Activated effector memory CD4-positive, alpha-beta T cell treated with anti-CD3 and anti-CD28 coated beads, Interleukin-2, amount 50 U/mL, for 16 hours (primary cell): ENCODE measurements at places on chromosomes 11 and 22.

DNA sequence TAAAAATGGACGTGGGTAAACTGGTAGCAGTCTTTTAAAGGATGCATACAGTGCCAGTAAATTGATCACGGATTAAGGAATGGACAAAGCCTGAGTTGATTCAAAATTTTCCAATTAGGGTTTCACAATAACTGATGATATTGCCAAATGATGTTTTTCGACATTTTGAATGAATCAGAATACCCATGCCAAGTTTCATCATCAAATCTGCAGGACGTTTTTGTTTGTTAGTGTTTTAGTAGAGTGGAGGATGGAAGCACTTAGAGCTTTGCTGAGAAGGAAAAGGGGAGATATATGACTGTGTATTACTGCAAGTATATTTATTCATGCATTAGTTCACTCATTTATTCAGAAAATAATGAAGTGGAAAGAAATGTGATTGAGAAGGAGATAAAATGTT is 78.3 kb downstream of the SLC17A6 start:
- DNase-seq = no peak

DNA sequence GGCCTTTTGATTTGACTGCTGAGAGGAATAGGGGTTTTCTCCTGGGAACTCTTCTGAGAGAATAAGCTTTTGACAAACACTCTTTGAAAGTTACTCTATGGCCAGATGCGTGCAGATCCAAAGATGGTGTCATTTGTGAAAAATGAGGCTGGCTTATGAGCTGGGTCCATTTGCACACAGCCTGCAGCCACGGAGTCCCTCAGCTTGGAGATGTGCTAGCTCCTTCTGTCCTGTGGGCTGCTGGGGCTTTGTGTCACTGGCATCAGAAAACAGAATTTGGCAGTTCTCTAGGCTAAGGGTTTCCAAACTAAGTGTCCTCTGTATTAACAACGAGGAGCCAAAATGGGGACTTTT is 702.4 kb downstream of the NTM start:
- DNase-seq = no peak

GRCh38 chr11:68327586-68328370 is 15.4 kb downstream of the LRP5 start:
- DNase-seq = no peak

DNA sequence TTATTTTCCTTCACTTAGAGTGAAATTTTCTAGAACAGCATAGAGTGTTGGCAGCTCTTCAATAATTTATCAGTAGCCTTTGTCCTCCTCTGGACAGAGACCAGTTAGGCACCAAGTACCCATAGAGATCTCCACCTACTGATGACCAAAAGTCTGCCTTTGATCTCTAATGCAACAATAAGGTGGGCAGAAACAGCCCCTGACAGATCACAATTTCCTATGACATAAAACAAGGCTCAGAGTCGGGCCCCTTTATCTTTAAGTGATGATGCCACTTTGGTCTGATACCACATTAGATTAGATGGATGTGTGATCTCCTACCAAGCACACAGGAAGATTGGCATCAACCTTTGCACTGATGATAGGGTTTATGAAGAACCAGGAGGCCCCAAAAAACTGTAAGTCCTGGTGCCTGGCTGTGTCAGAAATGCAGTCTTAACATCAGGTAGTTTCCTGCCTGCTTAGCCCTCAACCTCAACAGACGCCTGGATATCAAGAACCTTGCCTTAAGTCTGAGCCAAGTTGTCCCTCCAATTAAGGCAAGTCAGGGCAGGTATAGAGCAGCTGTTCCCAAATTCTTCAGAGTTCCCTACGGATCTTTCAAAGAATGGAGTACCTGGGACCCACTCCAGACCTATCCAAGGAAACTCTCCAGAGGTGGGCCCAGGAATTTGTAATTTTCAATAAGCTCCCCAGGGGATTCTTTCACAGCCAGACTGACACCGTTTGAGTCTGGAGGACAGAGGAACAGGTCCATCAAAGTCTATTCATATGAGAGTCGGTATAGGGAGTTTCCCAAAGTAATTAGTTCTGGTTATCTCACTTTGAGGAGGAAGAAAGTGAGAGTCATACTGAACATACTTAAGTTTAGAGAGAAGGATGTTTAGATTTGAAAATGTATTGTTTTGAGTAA is 30.6 kb upstream of the TMPRSS4 start:
- DNase-seq = peak; percentile 72

- peak; percentile 66 for DNase-seq
Observed at GRCh38 chr22:26756675-26757293, 99.4 kb downstream of the MIAT start.

GRCh38 chr11:17887779-17888178 is 125.1 kb downstream of the SERGEF start:
- DNase-seq = no peak

GRCh38 chr11:58941838-58942237 is 2.5 kb downstream of the GLYATL1 start:
- DNase-seq = no peak

- DNase-seq = no peak
Observed at GRCh38 chr22:20965104-20965887, 1.8 kb upstream of the AIFM3 start.

- no peak for DNase-seq
Observed at GRCh38 chr11:34916843-34917770, 689 bp downstream of the PDHX start.

DNA sequence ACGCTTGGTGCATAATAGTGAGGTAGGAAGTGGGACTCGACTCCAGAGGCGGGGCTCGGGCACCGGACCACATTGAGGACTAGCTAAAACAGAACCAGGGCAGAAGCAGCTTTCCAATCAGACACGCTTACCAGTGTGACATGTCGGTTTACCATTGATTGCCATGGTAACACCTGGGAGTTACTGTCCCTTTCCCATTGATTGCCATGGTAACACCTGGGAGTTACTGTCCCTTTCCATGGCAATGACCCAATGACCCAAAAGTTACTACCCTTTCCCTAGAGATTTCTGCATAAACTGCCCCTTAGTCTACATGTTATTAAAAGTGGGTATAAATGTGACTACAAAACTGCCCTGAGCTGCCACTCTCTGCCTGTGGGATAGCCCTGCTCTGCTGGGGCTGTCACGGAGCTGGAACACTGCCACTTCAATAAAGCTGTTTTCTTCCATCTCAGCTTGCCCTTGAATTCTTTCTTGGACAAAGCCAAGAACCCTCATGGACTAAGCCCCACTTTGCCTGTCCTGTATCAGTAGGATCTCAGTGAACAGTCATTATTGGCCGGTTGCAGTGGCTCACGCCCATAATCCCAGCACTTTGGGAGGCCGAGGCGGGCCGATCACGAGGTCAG is 77.4 kb upstream of the CRYBB3 start:
- no peak for DNase-seq

DNA sequence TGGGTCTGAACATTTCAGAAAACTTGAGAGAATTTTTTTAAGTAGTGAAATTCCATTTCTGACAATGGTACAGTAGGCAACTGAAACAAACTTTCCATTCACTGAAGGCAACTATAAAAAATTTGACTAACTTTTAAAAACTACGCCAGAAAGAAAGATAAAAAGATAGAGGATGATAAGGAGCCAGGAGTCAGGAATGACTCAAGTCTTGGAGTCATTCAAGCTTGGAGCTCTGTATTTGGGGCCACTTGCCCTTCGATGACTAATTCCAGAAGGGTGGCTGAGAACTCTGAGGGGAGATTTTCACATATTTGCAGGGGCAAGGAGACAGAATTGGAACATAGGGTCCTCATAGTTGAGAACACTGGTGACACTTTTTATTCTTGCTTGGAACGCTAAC is 1083.2 kb upstream of the CNTN5 start:
- no peak for DNase-seq

- DNase-seq = no peak
Observed at GRCh38 chr11:15127341-15127740, 12.6 kb downstream of the INSC start.

DNA sequence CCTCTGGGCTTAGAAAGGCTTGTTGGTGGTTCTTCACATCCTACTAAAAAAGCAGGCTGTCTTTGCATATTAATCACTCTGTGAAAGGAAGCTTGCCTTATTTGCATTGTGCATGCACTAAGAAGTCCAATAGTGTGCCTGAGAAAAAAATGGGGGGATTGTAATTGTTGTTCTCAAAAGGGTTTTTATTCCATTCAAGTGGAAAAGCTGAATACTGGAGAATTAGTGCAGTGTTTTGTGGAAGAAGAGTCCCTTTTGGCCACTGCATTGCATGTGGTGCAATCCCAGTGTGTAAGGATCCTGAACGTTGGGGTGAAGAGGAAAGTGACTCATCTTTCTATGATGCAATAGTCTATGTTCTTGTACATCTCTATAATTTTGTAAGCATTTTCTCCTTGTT is 16.5 kb downstream of the NCAM1 start:
- no peak for DNase-seq

GRCh38 chr11:86278226-86278625 is 23.8 kb upstream of the HIKESHI start:
- no peak for DNase-seq

DNA sequence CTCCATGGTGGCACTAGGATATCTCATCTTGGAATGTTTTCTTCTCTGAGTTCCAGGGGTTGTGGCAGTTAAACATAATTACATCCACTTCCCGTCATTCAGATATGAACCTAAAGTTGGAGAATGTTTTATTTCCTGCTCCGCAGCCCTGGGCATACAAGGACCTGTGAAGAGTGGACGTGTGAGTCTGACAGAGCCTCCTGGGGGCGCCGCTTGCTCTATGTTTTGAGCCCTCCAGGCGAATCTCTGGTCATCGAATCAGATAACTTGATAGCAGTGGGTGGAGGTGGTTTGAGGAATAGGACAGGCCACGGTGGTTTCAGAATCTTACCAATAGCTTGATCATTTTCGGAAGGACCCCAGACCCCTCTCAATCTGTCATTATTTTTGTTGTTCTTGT is 174.2 kb downstream of the NTM start:
- no peak for DNase-seq

DNA sequence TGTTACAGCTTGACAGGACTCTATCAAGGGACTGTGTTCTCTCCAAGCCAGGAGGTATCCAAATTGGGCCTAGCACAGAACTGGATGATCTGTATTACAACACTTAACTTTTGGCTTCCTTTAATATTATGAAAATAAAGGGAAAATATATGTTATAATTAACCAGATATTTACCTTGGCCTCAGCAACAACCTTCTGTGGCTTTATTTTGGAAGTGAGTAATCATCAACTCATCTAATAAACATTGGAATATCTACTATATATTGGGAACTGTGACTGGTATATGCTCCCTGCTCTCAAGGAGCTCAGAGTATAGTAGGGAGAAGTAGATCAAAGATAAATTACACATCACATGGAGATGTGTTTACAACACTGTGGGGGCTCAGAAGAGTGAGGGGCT is 352.2 kb downstream of the METTL15 start:
- no peak for DNase-seq

DNA sequence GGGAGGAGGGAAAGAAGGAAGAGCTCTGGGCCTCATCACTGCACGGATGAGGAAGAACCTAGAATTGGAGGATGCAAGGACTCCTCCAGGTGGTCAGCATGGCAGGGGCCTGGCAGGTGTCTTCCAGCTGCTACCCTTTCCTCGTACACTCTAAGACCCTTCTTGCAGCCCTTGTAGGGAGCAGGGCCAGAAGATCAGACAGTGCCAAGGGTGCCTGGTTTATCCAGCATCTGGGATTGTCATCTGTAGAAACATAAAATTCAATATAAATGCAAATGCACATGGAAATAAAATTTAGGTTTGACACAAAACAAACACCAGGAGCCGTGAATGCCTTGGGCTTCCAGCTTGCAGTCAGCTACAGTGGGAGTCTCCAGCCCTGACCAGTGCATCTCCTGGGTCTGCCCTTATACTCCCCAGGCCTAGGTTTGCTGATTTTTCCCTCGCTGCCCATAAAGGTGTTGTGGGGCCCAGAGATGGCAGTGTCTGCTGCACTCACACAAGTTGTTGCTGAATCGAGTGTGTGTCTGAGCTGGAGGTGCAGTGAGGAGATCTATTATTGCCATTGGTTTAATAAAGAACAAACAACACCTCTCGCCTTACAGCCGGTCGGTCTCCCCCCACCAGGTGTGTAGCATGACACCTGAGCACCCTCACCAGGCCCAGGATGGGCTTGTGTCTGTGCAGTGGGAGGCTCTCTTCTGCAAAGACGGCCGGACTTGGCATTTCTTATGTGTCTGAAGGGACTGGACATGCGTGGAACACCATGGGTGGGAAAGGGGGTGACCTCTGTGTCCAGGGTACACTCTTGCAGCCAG is 87.1 kb downstream of the BCR start:
- no peak for DNase-seq

- DNase-seq = peak; percentile 44
Observed at GRCh38 chr22:49685686-49686085, 142.0 kb downstream of the BRD1 start.

- no peak for DNase-seq
Observed at GRCh38 chr11:33179348-33179803, 18.1 kb upstream of the CSTF3 start.

DNA sequence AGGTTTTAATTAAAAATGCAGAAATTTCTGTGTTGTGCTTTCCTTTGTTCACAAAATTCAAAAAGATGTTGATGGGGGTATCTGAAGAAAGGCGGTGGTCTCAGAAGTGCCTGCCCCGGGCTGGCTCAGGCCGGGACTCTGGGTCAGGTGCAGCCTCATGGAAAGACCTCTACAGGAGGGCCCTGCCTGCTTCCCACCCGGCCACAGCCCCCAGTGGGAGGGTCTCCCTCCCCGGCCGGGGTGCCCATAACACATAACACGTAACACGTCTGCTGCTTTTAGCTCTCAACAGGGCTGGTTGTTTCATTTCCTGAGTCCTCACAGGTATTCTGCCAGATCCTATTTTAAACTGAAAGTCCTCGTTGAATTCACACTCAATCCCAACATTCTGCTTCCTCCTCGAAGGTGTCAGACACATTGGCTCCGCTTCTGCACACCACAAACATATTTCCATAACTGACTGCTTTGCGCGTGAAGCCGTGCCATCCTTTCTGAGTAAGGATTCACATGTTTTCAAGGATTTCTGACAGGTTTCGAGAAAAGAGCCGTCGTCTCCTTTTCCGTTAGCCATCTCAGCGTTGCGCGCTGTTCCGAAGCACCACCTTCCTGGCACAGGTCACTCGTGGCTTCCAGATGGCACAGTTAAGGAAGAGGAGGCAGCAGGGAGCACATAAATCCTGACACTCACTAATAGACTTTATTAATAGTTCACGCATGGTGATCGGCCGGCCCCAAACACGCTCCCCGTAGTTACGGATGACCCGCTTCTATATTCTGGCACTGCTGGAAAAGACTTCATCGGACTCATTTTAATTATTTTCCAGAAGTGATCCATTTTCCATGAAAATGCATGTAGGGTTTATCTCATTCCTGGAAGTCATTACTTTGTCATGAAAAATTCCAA is 569.3 kb downstream of the BRD1 start:
- DNase-seq = peak; percentile 38

DNA sequence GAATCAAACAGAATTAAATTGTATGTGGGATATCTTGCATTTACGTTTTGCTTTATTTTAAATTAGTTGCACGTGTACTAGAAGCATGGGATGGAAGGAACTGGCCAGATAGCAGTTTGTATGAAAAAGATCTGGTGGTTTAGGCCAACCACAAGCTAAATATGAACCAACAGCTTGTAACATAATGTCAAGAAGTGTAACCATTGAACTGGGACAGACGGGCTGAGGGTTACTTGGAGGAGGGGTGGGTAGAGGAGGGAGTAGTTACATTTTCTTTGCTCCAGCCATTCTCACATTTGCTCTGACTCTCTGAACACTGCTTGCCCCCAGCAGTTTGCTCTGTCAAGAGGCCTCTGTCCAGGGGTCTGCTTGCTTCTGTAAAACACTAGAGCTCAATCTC is 31.7 kb upstream of the CXCR5 start:
- no peak for DNase-seq

GRCh38 chr11:126475014-126475991 is 119.8 kb downstream of the ST3GAL4 start:
- DNase-seq = no peak
